Keratinocyte (primary cell): ENCODE measurements at places on chromosomes 16 and 17.

- no peak for DNase-seq
Measured at GRCh38 chr17:47210105-47210504, 957 bp downstream of the MYL4 start.

DNA sequence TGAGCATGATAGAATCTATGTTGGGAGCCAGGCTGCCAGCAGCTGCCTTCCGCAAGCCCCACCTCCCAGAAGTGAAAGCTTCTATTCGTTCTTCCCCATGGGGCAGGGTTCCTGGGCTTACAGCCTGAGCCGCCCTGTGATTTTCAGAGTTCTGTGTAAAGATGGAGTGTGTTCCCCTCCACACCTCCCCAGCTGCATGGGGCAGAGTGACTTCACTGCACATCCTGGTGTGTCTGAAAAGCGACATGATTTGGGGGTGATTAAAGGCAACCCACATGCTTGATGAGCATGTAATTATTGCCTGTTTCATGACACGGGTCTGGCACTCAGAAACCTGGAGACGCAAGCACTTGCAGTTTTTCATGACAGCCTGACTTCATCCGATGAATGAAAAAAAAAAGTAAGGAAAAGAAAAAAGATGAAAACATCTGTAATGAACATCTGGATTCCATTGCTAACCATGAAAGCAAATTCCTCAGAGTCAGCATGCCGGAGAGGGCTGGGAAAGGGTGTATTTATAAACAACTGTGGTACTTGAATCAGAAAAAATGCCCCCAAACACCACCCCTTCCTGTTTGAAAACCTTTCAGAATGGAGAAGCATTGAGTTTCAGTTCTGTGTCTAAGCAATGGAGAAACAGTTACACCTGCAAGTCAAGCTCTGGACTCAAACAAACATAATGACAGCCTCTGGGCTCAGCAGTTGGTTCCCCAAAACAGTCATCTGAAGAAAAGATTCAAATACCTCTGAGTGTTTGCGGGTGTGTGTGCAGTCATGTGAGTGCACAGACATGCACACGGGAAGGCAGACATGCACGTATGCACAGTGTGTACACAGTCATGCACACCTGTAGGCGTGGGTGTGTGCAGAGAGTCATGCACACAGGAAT, 266.0 kb downstream of the ENGASE start:
- DNase-seq = no peak

- no peak for DNase-seq
Measured at GRCh38 chr16:27259710-27260109, 8.9 kb downstream of the NSMCE1 start.

GRCh38 chr16:74563828-74564263, 43.1 kb downstream of the GLG1 start:
- no peak for DNase-seq

- no peak for DNase-seq
Measured at GRCh38 chr17:50977487-50978159, 111.5 kb upstream of the TOB1 start.

- no peak for DNase-seq
Measured at GRCh38 chr17:50460831-50461526, 7.7 kb downstream of the CHAD start.

GRCh38 chr16:68292425-68292824, 18.3 kb downstream of the SLC7A6OS start:
- no peak for DNase-seq

GRCh38 chr16:88878356-88878755, 11.9 kb upstream of the PABPN1L start:
- DNase-seq = no peak

DNA sequence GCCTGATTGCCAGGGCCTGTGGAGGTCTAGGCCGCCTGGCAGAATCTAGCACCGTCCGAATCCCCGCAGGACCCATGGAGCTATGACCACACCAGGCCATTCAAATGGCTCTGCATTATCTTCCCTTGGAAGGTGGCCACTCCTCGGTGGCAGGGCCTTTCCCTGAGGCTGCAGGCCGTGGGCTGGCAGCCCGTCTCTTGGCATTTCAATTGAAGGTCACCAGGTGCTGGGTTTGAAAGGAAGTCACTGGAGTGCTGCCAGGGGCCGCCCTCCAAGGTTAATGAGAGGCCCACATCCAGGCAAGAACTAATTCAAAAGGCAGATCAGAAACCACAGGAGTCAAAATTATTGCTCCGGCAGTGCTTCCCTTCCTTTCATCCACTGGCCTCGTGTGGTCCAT, 27.7 kb upstream of the CACNG5 start:
- no peak for DNase-seq

DNA sequence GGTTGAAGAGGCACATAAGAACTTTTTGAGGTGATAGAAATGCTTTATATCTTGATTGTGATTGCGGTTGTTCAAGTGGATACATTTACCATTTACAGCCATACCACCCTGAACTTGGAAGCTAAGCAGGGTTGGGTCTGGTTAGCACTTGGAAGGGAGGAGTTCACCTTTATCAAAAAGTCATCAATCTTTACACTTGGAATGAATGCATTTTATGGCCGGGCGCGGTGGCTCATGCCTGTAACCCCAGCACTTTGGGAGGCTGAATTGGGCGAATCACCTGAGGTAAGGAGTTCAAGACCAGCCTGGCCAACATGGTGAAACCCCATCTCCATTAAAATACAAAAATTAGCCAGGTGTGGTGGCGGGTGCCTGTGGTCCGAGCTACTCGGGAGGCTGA, 9.5 kb upstream of the GJD3 start:
- DNase-seq = no peak

GRCh38 chr17:75400326-75400939, 5.0 kb downstream of the GRB2 start:
- no peak for DNase-seq
